SHP77 (cell line): ENCODE measurements at places on chromosomes 2 and 18.

- DNase-seq: peak; percentile 33
These were observed 17.7 kb upstream of the EN1 start for GRCh38 chr2:118865106-118865505.

DNA sequence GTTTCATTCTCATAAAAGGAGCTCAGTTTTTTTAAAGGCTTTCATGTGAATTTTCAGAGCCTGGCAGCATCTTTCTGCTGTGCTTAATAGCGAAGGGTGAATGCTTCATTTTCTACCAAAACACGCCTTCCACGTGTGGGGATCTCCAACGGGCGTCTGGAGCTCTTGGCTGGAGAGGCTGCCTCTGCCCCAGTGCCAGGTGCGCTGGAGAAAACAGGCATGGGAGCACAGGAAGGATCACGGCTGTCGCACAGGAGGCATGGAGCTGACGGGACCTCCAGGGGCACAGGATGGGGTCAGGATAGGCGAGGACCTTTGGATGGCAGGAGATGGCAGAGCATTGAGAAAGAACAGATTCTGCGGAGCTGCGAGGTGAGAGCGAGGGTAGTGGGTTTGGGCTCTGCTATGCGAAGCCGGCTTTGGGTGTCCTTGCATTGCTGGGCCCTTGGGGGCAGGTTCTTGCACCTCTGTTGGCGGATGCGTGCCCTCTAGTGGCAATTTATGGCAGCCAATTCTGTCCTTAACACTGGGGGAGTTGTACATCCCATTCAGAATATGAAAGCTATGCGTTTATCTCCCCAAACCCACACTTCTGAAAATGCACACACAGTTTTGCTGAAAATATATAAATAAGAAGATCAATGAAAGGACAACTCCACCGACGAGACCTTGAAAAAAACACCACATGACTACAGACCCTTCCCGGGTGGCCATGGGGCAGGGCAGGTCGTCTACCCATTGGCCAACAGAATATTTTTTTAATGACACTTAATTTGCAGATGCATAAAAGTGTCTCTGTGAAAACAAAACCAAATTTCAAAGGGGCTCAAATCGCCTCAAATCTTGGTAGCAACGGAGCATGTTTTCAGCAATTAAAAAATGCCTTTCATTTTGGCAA lies 90.4 kb upstream of the SLC35G4 start:
- peak; percentile 55 for DNase-seq

- no peak for DNase-seq
These were observed 4.1 kb upstream of the FLACC1 start for GRCh38 chr2:201361078-201361733.

DNA sequence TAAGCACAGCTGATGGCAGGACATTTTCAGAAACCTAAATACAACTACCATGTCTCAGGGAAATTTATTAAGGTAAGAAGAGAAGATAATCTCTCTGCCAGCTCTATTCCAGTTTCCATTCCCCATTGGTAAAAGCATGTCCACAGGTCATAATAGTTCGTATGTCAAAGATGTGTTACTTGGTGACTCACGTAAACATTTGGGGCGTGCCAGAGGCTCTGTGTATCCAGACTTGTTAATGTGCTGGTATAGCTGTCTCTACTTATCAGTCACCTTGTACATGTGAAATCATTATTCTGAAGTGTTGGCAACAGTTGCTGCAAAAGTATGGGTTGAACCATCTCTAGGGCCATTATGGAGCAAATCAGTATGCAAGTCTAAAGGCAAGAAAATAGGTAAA lies 1345.1 kb downstream of the SUCLG1 start:
- DNase-seq: no peak

GRCh38 chr2:170714381-170715061 lies 616 bp upstream of the SP5 start:
- DNase-seq: no peak

- DNase-seq: no peak
These were observed 6.0 kb upstream of the IL1R2 start for GRCh38 chr2:101985793-101986164.

DNA sequence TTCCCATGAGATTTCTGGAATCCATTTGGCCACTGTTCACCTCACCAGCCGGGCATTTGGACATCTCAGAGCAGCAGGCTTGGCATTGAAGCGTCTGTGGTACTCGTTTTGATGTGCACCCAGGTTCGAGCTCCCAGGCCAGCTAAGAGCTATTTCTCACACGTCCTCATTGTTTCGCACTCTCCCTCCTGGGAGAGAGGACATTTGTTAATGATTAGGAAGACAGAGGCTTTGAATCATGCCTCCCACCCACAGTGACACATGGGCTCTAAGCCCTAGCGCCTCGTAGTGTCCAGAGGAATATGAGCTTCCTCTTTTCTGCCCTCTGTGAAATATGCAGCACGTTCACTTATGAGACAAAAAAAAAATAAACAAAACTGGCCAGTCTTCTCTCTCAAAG lies 361.8 kb downstream of the RND3 start:
- no peak for DNase-seq

DNA sequence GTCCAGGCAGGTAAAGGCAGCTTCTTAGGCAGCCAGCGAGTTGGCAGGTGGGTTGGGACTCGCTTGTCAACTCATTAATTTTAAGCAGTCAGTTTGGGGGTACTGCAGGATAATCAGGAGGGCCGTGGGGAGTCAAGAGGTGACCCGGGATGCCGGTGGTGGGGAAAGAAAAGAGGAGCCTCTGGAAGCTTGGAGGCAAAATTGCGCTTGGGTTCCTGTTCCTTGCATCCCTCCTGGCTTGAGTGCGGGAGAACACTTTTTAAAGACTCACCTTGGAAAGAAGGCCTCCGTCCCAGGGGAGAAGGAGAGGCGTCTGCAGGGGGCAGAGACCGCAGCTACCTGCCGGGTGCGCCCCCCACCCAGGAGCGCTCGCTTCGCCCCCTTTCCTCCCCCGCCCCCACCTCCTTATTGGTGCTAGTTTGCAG lies at the start of gene KCNJ3:
TSS of gene KCNJ3 (plus strand) at position 400 of the 425 bp plus-strand sequence. CDS start 81 bp downstream, outside the sequence.
- no peak for DNase-seq

GRCh38 chr2:54709336-54709809 lies 14.1 kb upstream of the EML6 start:
- no peak for DNase-seq

DNA sequence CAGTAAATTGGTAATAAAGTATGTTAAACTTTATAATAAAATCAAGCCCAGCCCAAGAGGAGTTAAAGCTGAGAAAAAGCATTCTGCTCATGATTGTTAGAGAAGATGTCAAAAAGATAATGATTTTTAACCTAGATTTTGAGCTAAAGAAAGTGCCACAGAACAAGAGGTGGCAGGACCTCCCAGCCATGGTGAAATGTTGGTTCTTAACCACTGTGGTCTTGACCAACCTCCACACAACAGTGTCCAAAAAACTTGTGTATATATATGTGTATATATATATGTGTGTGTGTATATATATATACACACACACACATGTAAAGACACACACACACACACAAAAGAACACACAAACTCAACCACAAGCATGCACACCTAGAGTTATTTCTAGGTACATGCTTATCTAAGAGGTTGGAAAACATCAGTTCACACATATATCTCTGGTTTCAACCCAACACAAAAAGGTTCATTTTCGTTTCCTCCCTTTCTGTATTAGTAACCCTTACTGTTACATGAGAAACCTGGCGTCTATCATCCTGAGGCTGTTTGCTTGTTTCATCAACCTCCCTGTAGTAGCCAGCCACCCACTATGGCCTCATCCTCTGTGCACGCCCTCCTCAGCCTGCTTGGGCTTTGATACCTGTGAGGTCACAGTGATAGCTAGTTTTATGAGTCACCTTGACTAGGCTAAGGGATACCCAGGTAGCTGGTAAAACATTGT lies 631.8 kb upstream of the ID2 start:
- no peak for DNase-seq

GRCh38 chr2:30561349-30561748 lies 114.3 kb downstream of the LCLAT1 start:
- DNase-seq: no peak

- no peak for DNase-seq
These were observed 61.3 kb upstream of the HDAC4 start for GRCh38 chr2:239462191-239462515.

- DNase-seq: no peak
These were observed 12.3 kb downstream of the CRIM1 start for GRCh38 chr2:36367895-36368353.

GRCh38 chr2:38948995-38949394 lies 59.3 kb downstream of the ARHGEF33 start:
- no peak for DNase-seq

- DNase-seq: no peak
These were observed 113.5 kb upstream of the CHRNA1 start for GRCh38 chr2:174877751-174878150.

GRCh38 chr2:10787176-10787968 lies 25.2 kb downstream of the PDIA6 start:
- DNase-seq: peak; percentile 28

DNA sequence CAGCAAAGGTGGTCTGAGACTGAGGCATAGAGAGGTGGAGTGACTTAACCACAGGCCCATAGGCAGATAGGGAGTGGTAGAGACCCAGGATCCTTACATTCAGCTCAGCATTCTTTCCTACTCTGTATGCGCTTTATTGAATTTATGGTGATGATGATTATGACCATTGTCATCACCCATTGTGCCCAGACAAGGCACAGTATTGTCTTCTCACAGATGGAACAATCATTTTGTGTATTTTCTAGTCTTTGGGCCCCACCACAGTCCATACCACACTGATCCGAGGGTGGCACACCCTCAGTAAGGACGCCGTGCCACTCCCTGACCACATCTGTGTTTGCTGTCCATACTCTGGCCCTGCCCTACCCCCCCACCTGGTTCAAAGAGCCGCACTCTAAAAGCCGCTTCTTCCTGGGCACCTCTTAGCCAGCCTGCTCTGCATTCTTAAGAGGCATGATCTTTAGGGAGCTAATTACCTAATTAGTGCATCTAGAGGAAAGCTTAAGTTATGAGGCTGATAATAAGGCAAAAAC lies 179.6 kb upstream of the SMAD2 start:
- DNase-seq: no peak

DNA sequence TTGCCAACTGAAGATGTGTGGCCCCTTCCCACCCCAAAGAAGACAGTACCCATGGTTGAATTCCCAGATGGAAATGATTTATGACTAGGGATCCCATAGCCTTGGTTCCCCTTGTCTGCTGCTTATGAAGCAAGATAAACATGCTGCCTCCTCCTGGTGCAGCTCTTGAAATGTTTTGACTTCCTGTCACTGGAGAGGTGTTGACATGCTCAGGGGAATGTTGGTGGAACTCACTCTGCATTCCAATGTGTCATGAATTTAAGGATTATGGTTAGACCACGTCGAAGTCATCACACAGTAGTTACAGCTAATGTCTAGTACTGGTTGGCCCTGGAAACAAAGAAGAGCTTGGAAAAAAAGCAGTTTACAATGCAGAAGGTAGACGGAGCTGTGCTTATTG lies 69.0 kb upstream of the FAM110C start:
- DNase-seq: no peak

- DNase-seq: no peak
These were observed 76.1 kb downstream of the THADA start for GRCh38 chr2:43519643-43520221.

GRCh38 chr2:238290091-238290509 lies 1.7 kb upstream of the PER2 start:
- peak; percentile 98 for DNase-seq

DNA sequence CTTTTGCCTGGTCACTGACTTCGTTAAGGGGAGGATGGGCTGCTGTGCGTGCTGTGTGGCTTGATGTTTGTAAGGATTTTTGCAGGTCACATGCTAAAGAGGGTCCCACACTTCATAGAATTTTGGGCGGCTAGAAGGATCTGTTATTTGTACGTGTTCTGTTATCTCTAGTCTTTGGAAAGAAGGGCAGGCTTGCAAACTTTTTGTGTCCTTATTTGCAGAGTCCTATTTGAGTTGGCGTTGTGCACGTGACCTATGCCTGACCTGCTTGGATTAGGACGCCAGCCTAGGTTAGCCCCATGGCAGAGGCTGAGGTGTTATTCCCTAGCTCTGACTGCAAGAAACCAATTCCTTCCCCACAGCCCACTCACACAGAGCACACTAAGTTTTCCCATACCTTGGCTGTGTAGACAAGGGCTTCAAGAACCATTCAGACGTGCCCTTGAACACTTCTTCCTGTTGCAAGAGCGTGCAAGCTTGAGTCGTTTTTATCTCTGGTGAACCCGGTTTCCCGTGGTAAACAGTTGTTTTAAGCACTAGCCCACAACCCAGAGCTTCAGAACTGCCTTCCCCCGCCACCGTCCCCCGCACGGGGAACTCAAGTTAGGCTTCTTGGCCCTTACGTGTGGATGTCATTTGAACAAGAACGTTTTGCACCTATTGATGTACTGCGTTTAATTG lies 94.6 kb downstream of the LDLRAD4 start:
- DNase-seq: no peak

- no peak for DNase-seq
These were observed 47.0 kb downstream of the CRYGD start for GRCh38 chr2:208077276-208077675.

DNA sequence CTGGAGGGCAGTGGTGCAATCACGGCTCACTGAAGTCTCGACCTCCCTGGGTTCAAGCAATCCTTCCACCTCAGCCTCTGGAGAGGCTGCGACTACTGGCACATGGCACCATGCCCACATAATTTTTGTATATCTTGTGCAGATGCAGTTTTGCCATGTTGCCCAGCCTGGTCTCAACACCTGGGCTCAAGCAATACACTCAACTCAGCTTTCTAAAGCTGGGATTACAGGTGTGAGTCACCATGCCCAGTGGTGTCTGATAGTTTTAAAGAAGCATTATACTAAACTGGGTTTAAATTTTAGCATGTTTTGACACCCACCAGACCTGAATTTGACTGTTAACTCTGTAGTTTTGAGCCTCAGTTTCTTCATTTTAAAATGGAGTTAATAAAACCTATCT lies 109.4 kb upstream of the SLC38A11 start:
- DNase-seq: no peak

GRCh38 chr18:23440131-23440530 lies 13.0 kb upstream of the RIOK3 start:
- DNase-seq: no peak

- no peak for DNase-seq
These were observed 34.7 kb upstream of the ADAM23 start for GRCh38 chr2:206408323-206409320.

DNA sequence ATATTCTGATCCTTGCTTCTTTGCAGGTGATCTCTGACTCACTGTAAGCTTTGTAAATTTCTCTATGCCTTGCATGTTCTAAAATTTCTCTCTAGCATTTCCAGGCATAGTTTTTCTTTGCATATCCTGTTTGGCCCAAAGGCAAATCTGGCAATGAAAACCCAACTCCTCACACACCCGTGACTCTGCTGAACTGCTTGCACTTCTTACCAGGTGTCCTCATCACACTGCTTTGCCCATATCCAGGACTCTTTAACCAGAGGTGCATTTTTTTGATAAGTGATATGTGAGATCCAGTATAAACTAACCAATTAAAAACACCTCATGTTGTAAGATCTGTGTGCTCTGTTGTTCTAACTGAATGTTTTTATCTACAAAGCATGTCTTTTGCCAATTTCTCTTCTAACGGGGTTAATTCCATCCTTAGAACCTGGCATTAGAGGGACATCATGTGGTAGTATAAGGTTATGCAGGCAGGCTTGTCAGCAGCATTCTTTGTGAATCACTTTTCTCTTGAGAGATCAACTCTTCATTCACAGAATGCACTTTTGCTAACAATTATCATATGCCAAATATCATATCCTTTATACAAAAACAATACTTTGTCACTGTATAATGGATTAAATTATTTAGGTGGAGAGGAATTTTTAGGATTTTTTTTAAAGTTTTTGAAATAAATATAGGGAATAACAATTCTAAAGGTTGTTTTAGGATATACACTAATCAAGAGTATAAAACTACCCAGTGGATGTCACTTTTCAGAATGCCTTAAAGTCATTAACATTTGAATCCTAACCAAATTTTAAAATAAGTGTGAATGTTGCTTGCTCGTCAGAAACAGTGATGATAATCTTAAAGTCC lies 20.8 kb upstream of the TMX3 start:
- no peak for DNase-seq
